ENCODE measurements at places on chromosomes 12 and 14.

GRCh38 chr12:71517145-71517846 lies 77.7 kb downstream of the LGR5 start:
- no peak for DNase-seq

GRCh38 chr14:103314496-103315277 lies 19.4 kb upstream of the EIF5 start:
- no peak for DNase-seq

- no peak for DNase-seq
Measured at GRCh38 chr12:54701940-54702592, 53.9 kb upstream of the DCD start.

GRCh38 chr12:130480887-130481286 lies 143.2 kb downstream of the PIWIL1 start:
- no peak for DNase-seq

DNA sequence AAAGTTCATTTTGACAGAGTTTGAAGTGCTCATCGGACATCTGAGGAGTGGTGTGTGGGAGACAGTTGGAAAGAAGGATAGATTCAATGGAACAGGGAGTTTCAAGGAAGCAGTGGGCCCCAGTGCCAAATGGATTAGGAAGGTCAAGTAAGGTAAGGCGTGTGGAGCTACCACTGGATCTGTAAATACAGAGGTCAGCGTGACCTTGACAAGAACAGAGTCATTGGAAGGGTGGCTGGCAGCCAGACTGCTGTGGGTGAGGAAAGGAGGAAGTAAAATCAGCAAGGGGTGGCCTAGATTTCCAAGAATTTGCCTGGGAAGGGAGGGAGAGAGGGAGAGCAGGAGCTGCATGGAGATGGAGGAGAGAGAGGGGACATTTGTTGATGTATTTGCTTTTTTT lies 68.2 kb upstream of the IGF1 start:
- DNase-seq, result no peak

Measured in left renal pelvis (tissue), 4 donors.